ENCODE measurements at places on chromosomes 16 and 17.

GRCh38 chr16:1788095-1788707 lies 5.3 kb downstream of the IGFALS start:
- no peak for DNase-seq

DNA sequence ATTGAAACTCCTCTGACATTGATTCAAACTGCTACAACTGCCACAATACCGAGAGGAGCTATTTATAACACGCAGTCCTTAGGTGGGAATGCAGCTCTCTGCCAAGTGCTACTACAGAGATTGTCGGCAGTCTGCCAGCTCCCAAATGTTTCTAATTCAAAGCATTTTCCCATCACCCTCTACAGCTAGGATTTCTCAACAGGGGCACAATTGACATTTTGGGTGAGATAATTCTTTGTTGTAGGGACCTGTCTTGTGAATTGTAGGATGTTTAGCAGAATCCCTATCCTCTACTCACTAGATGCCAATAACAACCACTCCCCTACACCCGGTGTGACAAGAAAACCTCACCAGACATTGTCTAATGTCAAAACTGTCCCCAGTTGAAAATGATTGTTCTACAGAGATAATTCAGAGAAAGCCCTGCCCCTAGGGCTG lies 7.8 kb upstream of the N4BP1 start:
- no peak for DNase-seq

GRCh38 chr16:24478401-24478800 lies 61.0 kb upstream of the RBBP6 start:
- no peak for DNase-seq

- no peak for DNase-seq
These were observed 8.7 kb upstream of the UBE2G1 start for GRCh38 chr17:4375039-4375748.

GRCh38 chr16:26651464-26651863 lies 415.3 kb upstream of the C16orf82 start:
- no peak for DNase-seq

GRCh38 chr17:66495035-66495434 lies 192.6 kb downstream of the PRKCA start:
- DNase-seq, result no peak

- DNase-seq, result no peak
These were observed 23.8 kb downstream of the UNC13D start for GRCh38 chr17:75820094-75821080.

DNA sequence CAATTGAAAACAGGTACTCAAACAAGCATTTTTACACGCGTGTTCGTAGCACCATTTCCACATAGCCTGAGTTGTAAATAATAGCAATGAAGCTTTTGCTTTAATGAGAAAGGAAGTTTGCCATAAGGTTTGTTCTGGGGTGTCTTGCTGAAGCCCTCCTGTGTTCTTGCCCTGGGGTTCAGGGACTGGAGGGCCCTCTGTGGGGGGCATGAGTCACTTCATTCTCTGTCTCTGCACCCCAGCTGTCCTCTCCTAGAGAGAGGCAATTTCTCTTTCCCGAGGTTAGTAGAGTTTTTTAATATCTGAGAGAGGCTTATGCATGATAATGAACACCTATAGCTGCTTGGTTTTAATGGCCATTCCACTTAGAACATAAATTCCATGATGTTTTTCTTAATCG lies 9.6 kb downstream of the AFMID start:
- no peak for DNase-seq

DNA sequence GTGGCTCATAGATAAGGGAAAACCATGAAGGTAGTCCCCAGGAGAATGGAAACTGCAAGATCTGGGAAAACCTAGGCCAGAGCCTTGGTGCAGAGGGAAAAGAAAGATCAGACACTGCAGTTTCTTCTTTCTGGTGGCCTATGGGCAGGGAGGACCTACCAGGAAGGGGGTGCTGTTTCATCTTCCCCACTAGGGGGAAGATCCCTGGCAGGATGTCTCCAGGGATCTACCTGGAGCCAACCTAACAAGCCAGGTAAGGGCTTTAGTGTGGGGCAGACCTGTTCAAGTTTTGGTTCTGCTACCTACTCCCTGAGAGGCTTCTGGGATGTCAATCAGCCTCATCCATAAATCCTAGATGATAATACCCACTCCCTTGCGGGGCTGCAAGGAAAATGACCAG lies 21.4 kb downstream of the TOM1L2 start:
- DNase-seq, result no peak

DNA sequence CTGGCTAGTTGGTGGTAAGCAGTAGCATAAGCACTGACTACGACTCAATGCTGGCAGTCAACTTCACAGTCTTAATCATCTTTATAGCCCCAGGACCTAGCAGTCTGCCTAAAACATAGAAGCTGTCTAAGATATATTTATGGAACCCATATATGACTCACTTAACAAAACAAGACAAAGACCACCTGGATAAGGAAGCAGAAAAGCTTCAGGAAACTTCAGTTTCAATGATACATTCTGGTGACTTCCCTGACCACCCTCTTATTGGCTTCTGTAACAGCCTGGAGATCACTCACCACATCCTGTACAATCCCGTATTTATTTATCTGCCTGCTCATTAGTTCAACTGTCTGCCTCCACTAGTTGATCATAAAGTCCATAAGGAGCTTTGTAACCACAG lies 95.5 kb downstream of the PMP22 start:
- DNase-seq, result no peak

- DNase-seq, result no peak
These were observed 57.9 kb upstream of the CNEP1R1 start for GRCh38 chr16:49967012-49967559.

- no peak for DNase-seq
These were observed 7.8 kb upstream of the C1QBP start for GRCh38 chr17:5446786-5447185.

GRCh38 chr17:63356337-63356757 lies 89.8 kb downstream of the CYB561 start:
- no peak for DNase-seq

DNA sequence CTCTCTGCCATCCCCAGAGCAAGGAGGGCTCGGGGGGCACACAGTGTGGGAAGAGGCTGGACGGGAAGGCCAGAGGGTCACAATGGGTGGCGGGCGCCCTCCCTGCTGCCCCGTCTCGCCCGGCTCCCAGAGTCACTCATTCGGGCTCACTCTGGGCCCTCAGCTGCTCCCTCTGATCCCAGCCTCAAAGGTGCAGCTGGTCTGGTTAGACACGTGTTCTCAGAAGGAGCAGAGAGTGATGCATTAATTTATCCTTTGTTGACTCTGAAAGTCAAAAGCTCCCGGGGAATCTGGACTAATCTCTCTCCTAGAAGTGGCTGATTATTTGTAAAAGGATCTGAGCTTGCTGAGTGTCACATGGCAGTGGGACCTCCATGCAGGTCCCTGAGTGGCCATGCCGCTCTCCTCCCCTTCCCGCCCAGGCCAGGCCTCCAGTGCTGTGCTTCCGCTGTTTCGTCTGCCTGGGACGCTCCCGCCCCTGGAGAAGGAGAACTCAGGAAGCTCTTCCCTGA lies 87.5 kb downstream of the SEC14L1 start:
- DNase-seq, result no peak

DNA sequence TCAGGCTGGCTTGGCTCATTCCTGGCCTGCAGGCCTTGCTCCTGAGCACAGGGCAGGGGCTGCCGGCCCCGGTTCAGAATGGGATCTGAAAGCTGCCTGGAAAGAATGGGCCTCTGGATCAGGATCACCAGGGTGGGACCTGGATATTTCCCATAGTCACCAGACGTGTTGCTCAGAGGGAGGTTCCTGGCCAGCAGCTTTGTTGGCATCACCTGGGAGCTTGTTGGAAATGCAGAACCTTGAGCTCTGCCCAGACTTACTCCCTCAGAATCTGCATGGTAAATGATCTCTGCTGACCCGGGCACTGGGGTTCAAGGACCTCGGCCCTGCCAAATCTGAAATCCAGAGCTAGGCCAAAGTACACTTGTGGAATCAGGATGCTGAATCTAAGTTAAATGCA lies 29.5 kb upstream of the MED9 start:
- no peak for DNase-seq

- DNase-seq, result no peak
These were observed 33.6 kb upstream of the IL21R start for GRCh38 chr16:27368358-27368722.

DNA sequence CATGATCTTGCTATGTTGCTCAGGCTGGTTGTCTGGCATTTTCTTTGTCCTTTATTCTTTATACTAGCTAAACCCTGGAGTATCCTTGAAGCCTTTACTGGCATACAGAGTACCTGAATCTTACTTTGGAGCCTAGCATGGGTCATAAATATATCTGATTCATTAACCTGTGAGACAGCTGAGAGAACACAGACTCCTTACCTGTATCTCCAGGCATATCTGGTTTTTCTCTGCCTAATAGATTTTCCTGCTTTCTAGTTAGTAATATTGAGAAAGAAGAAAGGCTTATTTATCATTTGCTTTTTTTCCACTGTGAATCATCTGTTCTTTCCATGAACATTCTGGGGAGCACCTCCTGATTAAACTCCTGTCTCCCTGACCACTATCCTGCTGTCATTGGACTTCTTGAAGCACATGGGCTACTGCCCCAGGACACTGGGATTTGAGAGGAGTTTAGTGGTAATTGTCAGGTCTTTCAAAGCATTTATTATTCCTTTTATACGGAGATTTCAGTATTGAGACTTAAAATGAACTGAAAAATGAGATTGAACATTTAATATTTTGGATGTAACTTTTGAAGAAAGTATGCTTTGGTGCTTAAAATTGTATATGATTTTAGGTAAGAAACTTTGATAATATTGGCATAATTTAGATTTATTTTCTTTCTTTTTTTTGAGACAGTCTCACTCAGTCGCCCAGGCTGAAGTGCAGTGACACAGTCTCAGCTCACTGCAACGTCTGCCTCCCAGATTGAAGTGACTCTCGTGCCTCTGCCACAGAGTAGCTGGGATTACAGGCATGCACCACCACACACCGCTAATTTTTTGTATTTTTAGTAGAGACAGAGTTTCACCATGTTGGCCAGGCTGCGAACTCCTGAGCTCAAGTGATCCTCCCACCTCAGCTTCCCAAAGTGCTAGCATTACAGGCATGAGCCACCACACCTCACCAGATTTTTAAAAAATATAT lies 8.6 kb downstream of the PDP2 start:
- no peak for DNase-seq

DNA sequence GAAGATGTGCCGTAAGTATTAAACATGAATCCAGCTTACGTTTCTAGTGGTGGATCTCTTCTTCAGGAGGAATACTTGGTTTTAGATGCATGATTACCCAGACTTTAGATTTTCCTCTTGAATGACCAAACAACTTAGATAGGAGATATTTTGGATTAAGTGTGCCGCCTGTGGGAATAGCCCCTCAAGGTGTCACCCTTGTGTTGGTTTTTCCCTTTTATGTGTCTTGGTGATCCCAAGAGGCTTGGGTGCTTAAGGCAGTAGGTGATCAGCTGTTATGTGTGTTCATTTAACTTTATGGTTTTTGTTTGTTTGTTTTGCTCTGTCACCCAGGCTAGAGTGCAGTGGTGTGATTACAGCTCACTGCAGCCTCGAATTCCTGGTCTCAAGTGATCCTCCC lies 115.1 kb downstream of the PPM1E start:
- DNase-seq, result no peak

DNA sequence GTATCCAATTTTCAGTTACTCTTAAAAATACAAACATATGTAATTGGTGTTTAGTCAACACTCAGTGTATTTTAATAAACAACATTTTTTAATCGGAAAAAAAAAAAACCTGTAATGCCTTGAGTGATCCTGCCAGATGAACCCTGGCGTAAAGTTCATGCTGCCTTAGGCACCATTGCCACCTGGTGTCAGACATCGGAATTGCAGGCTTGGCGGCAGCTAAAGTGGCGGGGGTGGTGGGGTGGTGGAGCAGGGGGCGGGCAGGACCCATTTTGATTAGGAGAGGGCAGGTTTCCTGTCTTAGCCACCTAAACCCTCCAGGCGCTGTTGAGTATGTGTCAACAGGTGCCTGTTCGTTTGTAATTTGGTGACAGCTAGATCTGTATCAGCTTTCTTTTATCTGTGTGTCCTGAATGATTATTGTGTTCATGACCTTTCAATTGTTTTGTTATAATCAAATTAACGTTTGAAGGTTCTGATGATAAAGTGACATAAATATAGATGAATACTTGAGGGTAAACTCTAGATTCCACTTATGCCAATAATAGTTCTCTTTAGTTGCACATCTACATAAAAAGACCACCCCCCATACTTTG lies 588.7 kb downstream of the CDH13 start:
- DNase-seq, result no peak

- DNase-seq, result no peak
These were observed 28.0 kb upstream of the DDX52 start for GRCh38 chr17:37671028-37671823.
